ENCODE measurements at places on chromosomes 3 and 15.

DNA sequence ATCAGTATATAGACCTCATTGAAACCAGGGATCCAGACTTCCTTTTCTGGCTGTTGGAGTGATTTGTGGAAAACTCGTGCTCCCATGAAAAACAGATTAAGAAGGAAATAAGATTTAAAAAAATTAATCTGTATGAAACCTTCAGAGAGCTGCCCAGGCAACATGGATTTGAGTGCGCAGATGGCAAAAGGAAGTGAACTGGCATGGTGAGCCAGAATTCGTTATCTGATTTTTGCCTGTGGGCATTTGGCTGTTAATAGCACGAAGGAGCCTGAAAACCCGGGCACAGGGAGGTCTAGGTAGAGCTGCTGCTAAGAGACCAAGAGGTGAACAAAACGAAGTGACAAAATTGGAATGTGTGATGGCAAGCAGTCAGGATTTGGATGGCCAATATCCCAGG lies 19.1 kb upstream of the SPINK8 start:
- no peak for DNase-seq

DNA sequence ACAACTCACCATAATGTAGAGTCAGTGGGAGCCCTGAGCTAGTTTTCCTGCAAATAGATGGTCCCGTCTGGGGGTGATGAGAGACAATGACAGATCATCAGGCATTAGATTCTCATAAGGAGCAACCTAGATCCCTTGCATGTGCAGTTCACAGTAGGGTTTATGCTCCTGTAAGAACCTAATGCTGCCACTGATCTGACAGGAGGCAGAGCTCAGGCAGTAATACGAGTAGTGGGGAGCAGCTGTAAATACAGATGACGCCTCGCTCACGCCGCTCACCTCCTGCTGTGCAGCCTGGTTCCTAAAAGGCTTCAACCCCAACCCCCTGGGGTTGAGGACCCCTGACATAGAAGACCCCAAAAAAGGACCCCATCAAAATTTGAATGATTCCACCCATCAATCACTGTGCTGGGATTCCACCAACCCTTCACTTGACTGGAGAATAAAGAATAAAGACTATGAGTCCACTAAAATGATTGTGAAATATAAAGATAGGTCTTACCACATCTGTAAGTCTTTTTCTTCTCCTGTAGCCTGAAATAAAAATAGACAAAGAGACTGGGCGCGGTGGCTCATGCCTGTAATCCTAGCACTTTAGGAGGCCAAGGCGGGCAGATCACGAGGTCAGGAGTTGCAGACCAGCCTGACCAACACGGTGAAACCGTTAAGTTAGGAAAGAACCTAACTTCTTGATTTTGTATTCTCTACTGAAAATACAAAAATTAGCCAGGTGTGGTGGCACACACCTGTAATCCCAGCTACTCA lies 9.9 kb upstream of the UBL7 start:
- no peak for DNase-seq

- DNase-seq = no peak
Observed at GRCh38 chr3:14000556-14000955, 120.7 kb upstream of the WNT7A start.

- DNase-seq = no peak
Observed at GRCh38 chr3:28940530-28940929, 340.3 kb upstream of the RBMS3 start.

DNA sequence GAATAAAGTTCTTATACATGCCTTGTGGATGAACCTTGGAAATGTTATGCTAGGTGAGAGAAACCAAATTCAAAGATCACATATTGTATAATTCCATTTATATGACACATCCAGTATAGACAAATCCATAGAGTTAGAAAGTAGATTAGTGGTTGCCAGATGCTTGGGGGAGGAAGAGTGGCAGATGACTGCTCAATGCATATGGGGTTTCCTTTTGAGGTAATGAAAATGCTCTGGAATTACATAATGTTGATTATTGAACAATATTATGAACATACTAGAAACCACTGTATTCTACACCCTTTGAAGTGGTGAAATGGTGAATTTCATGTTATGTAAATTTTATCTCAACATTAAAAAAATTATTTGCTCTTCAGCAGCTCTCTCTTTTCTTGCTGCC lies 100.8 kb downstream of the DHX36 start:
- no peak for DNase-seq

DNA sequence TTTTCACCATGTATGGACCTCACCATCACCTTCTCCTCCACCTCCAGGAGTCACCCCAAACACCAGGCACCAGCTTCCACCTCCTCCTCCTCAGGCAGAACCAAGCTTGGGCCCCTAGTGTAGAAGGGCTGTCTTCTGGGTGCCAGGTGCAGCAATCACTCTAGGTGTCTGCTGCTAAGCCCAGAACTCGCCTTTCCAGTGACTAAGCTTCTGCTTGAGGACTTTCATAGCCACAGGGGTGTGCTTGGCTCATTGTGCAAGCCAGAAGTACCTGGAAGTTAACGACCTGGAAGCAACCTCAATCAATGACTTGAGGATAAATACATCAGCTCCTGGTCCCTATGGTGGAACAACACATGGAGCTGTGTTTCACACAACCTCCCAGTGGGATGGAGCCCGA lies 49.8 kb upstream of the PXYLP1 start:
- DNase-seq = no peak

DNA sequence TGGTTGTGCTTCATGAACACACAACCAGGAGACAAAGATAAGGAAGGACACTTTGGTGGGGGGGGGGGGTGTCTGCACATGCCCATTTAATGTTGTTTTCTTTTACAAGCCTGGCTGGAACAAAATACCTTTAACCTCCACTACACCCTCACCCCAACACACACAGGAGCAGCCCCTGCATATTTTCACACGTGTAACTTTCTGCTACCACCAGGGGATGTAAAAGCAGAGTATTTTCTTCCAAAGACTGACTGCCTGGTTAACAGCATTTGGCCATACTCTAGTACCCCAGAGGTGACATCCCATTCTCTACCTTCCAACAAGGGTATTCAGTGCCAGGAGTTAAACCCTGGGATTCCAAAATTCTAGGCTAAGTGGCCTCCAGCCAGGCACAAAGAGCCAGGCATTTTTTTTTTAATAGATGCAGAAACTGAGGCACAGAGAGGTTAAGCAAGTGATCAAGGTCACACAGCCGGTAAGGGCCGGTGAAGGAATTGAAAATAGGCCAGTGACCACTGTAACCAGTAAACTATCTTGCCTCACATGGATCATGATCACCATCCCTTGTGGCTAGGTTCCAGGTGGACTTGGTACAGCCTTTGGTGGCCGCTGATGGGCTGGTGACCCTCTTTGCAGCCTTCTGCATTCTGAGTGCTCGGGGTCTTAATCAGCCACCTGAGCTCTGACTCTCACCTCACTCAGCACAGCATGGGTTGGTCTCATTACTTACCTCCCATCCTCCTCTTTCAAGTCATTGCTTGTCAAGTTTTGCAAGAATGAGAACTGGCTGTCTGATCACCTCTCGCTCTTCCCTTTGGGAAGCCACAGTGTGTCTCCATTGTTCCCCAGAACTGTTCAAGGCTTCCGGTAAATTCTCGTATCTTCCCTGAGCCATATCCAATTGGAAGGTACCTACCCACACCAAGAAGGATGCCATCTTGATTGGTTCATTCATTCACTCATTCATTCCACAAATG lies 20.4 kb downstream of the MAGI1 start:
- DNase-seq = no peak

- DNase-seq = no peak
Observed at GRCh38 chr3:158233791-158234190, 123.9 kb downstream of the RSRC1 start.

DNA sequence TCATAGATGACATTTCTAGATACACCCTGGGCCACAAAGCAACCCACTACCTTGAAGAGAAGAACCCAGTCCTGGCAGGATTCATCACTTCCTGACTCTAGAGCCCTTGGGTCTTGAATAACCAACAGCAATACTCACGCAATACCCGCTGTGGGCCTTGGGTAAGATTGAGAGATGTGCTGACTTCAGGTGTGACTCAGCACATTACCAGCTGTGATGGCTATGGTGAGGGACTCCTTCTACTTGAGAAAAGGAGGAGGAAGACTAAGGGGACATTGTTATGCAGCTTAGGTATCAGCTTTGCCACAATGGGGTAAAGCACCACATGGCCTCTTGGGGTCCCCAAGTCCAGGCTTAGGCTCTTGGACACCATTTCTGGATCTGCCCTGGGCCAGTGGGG lies 14.9 kb downstream of the C3orf33 start:
- no peak for DNase-seq

DNA sequence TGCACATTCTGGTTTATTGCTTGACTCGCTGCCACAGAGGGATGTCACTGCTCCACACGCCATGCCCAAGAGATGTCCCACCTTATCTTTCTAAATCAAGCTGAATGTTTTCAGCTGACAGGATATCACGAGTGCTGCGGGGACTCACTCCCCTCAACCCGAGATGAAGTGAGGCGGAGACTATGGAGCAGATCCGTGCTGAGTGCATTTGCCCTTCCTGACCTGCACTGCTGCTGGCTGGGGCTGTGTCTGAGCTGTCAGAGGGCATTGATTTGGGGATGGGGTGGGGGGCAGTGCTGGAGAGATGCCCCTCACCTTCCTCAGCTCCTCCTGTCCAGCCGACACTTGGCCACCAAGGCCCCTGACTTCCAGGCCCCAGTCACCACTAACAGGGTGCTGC lies 40.5 kb upstream of the CSPG4 start:
- no peak for DNase-seq

Data from activated CD8-positive, alpha-beta memory T cell treated with anti-CD3 and anti-CD28 coated beads for 1 hour (primary cell).